ENCODE measurements at places on chromosomes 13 and 19.

DNA sequence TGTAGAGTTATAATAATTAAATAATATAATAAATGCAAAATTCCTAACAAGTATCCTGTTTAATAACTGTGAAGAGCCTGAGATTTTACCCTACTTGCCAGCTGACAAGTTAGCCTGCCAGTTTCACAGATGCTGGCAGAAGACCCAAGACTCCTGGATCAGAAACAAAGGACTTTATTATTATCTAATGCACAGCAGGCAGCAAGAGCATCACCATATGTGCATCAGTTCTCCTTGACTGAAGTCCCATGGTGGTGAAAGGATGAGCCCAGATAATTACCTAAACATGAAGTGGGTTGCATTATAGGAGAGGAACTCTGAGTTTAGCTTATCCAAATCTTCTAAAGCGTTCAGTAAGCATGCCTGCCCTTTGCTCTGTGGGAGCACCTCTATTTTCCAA, 39.1 kb upstream of the MTIF3 start:
- DNase-seq, result no peak

DNA sequence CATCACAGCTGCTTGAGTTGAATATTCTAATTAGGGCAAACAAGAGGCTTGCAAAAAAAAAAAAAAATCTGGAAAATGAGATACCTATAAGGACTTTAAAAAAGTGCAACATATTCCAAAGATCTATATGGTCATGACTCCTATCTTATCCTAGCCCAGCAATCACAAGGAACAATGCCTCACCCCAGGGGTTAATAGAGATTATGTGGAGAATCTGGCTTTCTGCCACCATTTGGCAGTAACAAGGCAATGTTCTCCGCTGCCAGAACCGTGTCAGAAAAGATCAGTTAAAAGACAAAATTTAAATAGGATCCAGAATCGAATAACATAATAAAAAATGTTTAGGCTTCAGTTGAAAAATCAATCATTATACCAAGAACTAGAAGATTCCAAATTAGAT, 1643.2 kb upstream of the PRR20A start:
- DNase-seq, result no peak

DNA sequence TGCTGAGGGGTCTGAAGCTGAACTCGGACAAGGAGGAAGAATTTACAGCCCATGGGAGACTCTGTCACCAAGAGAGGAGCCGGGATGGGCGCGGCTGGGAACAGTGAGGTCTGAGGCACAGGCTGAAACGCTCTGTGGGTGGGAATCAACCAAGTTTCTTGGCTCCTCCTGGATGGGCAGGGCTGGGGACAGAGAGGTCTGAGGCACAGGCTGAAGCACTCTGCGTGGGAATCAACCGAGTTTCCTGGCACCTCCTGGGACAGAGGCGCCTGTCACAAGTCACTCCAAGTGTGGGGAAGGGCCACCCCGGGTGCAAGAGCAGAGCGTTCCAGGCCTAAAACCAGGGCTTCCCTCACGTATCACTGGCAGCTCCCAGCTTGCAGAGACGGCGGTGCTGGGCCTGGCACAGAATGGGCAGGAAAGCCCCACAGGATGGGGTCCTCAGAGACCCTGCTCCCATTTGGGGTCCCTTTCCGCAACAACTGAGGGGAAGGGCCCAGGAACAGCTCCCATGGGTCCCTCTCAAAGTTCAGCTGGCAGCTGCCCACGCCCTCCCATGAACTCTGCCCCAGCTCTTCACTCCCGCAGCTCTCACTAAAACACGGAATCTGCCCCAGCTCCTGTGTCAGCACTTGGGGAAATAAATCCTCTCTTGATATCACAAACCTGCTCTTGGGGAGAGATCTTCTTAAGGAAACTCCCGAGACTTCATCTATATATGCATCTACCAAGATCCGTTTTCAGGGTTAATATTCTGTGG, 18.5 kb downstream of the AP3D1 start:
- DNase-seq, result no peak

DNA sequence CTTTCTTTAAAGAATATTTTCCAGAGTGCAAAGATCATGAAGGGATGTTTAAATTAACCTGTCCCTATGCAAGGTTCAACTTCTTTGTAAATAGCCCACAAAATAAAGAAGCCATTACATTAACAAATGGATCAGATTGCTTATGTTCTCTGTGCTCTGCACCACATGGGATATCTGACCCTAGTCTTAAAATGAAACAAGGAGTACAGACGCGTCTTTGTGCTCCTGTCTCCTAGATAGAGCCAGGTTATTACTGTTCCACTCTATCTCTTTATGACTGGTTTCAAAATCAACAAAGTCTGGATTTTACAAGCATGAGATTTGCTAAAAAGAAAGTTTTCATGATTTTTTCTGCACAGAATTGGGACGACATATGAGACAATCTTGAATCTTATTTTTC, 339.4 kb downstream of the KLF12 start:
- no peak for DNase-seq

- no peak for DNase-seq
Measured at GRCh38 chr13:35769812-35770211, 293.3 kb upstream of the MAB21L1 start.
